ENCODE measurements at places on chromosomes 5 and 9.

- no peak for DNase-seq
These were observed 11.3 kb upstream of the RCL1 start for GRCh38 chr9:4781408-4781807.

- DNase-seq: no peak
These were observed 120.1 kb upstream of the MYO10 start for GRCh38 chr5:17056141-17056631.

DNA sequence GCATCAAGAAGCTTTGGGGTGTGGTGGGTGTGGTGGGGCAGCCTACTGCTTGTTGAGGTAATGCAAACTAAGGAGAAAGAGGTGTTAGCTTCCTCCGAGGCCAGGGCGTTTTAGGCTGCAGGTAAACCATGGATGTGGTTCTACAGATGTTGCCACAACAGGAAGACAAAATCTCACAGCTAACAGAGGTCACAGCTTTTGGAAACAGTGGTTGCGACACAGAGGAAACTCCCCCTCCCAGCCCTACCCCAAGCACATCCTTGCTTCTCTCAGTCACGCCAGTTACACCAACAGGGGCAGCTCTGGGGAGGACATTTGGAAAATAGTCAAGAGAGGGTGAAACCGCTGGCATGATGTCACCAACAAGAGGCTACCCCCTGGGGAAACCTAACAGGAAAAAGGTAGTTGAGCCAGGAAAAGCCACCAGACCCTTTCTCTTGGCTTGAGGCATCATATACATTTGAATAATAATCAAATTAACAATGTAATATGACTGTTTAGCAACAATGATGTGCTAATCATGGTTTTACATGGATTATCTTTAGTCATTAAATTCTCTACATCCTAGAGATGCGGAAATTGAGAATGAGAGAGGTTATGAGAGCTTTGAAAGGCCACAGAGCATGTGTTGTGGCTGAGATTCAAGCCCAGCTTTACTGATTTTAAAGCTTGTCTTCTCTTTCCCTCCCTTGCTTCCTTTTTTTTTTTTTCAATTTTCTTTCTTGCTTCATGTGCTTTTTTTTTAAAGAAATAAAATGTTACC lies 82.2 kb upstream of the IL12B start:
- DNase-seq: no peak

GRCh38 chr5:149268928-149269557 lies 2.6 kb upstream of the AFAP1L1 start:
- DNase-seq: peak; percentile 18

- no peak for DNase-seq
These were observed 507.9 kb downstream of the DMRTA1 start for GRCh38 chr9:22954550-22954949.

- peak; percentile 13 for DNase-seq
These were observed 39.9 kb upstream of the PAM start for GRCh38 chr5:102715082-102715807.

GRCh38 chr9:131666774-131667173 lies 73.1 kb downstream of the RAPGEF1 start:
- DNase-seq: no peak

GRCh38 chr5:115932991-115933390 lies 29.3 kb upstream of the LVRN start:
- DNase-seq: no peak

DNA sequence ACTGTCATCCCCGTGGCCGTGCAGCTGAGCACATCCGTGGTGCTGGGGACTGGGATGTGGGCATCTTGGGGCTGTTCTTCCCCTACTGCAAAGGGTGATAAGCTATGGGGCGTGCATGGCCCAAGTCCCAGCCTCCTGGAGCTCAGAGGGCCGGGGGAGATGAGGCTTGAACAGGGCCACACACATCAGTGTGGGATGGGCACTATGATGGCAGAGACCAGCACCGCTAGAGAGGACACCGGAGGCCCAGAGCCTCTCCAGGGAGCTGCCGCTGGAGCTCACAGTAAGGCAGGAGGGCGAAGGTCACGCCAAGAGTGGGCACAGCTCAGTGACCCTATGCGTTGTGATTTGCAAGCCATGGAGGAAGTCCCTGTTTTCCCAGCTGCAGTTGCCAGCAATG lies 63.5 kb downstream of the OLFM1 start:
- no peak for DNase-seq

GRCh38 chr5:71982717-71983395 lies 124.4 kb upstream of the MAP1B start:
- DNase-seq: no peak

DNA sequence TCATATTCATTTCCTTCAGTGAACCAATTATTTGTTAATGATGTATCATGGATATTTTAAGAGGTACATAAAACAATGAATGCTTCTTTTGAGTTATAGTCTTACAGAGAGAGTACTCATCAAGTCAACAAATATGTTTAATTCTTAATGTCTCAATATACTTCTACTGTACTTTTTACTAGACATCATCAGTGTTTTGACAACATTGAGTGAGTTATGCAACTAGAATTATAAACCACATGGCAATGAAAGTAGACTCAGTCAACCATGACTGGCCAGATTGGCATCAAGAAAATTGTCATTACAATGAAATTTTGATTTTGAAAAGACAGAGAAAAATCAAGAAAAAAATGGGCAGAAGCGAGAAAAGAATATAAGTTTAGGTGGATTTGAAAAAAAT lies 1248.1 kb upstream of the CDH18 start:
- no peak for DNase-seq

GRCh38 chr9:36092509-36093215 lies 43.9 kb upstream of the GLIPR2 start:
- no peak for DNase-seq
